ENCODE measurements at places on chromosomes 5 and 9.

GRCh38 chr5:73444499-73445438 is 3.8 kb downstream of the FOXD1 start:
- DNase-seq, result no peak

GRCh38 chr9:114761523-114761922 is 44.3 kb downstream of the TNFSF15 start:
- DNase-seq, result no peak

- no peak for DNase-seq
Measured at GRCh38 chr5:33685873-33686755, 205.7 kb downstream of the ADAMTS12 start.

DNA sequence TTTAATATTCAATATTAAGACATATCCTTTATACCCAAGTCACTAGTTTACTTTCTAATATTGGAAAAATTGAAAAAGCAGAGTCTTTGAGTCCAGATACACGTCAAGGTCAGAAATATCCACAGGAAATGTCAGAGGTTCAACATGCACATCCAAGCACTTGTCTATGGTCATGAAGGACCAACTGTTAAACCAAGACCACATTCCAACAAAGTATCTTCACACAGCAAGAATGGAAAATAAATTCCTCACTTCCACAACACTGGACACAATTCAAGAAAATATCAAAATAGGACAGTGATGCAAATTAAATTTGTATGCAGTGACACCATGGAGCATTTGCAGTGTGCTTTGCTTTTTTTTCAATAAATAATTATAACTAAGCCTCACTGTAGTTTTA is 142.5 kb downstream of the GABRB2 start:
- no peak for DNase-seq

DNA sequence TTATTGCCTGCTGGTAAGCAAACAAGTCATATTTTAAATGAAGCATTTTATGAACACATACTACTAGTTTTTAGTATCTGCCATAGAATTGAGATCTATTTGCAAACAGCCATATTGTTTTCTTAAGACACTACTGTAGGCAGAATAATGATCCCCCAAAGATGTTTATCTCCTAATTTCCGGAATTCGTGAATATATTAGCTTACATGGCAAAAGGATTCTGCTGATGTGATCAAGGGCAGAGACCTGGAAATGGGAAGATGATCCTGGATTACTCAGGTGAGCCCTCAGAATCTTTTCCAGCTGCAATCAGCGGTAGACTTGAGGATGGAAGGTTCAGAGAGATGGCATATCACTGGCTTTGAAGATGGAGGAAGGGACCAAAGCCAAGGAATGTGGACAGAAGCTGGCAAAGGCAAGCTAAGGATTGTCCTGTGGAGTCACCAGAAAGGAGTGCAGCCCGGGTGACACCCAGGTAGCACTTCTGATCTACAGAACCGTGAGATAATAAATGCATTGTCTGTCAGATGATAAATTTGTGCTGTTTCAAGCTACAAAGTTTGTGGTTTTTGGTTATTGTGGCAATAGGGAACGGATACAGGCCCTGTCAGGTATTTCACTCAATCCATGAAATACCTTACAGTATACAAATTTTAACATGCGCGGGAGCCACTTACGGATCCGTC is 1.0 kb upstream of the ERCC6L2 start:
- no peak for DNase-seq

DNA sequence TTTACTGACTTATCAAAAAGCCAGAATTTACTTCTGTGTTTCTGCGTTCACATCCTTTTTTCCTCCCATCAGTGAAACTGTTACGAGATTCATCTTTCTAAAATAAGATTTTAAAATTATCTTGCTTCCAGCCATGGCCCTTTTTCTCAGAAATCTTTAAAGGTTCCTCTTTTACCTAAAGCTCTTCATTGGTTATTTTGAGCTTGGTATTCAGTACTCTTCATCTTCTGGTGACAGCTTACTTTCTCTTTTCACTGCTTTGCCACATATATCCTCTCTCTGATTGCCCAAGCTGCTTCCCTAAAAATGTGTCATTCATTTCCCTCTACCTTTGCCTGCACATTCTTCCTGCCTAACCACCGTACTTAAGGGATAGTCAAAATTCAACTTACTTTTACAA is 32.3 kb downstream of the TGFBR1 start:
- no peak for DNase-seq

GRCh38 chr5:117792476-117792875 is 1195.9 kb downstream of the DTWD2 start:
- no peak for DNase-seq

DNA sequence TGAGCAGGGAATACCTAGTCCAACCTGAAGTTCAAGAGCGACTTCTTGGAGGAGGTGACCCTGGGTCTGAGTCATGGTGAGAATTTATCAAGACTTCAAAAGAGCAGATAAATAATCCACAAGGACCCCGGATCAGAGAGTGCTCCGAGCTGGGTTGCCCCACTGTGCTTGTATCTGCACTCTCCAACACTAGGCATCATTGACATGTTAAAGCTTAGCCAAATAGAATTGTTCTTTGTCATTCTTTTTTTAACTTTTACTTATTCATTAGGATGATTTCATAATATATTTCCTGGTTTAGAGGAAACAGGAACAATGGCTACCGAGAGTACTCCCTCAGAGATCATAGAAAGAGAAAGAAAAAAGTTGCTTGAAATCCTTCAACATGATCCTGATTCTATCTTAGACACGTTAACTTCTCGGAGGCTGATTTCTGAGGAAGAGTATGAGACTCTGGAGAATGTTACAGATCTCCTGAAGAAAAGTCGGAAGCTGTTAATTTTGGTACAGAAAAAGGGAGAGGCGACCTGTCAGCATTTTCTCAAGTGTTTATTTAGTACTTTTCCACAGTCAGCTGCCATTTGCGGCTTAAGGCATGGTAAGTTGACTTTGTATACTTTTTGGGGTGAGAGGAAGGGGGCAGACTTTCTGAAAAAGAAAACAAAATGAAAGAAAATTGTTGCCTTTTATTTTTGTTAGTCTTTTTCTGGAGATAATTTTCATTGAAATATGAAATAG is at the start of gene CARD6:
Gene CARD6 (plus strand): TSS at position 300 of the 738 bp plus-strand sequence. CDS start 16 bp downstream, at position 316.
- DNase-seq, result no peak

Data from stimulated activated CD8-positive, alpha-beta memory T cell treated with anti-CD3 and anti-CD28 coated beads, Interleukin-7, amount 100 ng/mL, for 48 hours (primary cell).